ENCODE measurements at places on chromosomes 16 and 17.

DNA sequence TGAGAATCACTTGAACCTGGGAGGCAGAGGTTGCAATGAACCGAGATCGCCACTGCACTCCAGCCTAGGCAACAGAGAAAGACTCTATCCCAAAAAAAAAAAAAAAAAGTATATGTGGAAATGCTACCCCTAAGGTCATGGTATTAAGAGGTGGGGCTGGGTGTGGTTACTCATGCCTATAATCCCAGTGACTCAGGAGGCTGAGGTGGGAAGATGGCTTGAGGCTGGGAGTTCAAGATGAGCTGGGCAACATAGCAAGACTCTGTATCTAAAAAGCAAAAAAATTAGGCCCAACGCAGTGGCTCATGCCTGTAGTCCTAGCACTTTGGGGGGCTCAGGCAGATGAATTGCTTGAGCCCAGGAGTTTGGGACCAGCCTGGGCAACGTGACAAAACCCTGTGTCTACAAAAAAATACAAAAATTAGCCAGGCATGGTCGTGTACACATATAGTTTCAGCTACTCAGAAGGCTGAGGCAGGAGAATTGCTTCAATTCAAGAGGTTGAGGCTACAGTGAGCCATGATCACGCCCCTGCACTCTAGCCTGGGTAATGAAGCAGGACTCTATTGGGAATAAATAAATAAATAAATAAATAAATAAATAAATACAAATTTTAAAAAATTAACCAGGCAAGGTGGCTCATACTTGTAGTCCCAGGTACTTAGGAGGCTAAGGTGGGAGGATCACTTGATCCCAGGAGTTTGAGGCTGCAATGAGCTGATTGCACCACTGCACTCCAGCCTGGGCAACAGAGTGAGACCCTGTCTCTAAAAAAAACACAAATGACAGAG is 32.3 kb upstream of the NUFIP2 start:
- no peak for DNase-seq

DNA sequence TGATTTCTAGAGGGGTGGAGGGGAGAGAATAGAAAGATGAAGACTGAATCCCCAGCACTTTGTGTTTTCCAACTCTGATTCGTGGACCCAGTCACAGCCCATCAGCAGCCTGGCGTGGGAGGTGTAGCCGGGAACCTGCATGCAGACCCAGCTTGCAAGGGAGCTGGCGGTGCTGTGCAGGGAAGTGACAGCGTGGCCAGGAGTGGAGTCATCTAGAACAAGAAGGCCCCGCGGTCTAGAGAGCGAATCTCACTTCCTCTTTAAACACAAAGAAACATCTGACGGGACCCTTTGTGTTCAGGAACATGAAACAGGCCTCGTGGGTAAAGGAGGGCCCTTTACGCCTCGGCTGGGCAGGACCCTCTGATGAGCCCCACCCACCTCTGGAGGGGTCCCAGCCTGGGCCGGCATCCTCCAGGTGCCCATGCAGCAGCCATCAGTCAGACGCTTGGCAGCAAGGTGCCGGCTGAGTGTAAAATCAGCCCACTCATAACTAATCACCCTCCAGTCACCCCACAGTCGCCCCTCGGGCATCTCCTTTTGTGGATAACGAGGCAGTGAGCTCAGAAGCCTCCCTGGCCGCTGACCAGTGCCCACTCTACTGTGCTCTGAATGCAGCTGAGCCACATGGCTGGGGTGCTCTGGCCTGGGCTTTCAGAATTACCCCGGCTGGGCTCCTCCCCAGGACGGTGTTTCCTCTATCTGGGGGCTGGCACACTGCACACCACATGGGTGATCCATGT is 4.4 kb downstream of the SNAI3 start:
- no peak for DNase-seq

DNA sequence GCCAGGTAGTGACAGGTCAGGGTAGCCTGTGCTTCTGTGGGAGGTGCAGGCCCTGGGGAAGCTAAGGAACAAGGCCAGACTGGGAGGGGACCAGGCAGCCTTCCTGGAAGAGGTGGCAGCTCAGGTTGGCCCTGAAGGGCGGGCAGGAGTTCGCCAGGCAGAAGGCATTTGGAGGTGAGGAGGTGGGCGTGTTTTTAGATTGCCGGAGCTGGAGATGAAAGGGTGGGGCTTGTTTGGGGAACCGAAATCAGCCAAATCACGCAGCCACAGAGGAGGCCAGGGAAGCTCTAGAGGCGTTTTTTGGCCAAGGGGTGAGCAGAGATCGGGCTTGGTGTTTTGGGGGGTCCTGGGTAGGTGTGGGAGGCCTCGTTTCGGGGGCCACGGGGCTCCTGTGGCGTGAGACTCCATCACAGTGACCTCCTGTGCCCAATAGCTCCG is 7.6 kb downstream of the ADCY7 start:
- no peak for DNase-seq

DNA sequence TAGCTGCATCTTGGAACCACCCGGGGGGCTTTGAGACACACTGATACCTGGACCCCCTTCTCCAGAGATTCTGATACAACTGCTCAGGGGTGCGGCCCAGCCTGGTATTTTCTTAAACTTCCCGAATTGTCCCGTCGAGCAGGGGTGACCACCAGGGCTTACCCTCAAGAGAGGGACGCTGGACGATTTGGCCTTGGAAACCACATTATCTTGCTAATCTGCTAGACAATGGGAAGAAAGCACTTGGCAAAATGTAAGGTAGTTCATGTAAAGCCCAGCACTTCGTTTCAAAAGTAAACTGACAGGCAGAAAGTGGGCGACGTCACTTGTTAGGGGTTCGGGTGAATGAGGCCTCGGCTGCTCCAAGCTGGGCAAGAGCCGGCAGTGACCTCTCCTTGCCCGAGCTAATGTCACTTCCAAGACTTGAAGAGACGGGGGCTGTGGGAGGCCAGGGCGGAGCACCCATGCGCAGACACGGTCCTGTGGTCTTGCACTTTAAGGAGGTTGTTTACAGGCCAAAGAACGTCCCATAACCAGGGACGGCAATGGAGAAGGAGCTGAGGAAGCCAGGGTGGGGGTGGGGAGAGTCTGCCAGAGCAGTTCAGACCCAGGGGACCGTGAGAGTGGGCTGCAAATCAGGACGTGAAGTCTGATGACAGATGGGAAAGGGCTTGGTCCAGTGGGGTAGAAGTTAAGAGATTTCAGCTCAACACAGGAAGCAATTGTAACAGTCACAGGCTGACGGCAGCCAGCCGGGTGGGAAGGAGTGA is 152.7 kb upstream of the GSE1 start:
- DNase-seq, result no peak

DNA sequence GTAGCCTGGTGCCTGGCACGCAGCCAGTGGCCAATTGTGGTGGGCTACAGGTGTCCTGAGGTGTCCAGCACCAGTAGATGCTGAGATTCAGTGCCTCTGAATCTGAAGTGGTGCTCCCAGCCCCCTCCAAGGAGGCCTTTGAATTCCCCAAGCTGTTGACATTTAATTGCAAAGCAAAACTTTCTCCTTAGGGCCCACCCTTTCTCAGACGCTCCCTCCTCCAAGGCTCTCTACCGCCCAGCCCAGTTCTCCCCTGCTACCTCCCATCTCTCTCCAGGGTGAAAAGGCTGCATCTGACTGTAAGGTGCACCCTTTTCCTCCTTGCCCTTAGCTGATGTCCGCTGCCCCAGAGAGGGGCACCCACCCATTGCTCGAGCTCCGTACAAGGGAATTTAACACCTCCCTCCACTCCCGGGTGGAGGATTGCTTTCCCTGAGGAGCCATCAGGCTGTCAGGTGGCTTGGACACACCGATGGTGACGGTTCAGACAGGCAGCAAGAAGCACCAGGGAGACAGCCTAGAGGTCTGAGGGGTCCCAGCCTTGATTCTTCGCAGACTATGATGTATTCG is 1.7 kb downstream of the BEAN1 start:
- DNase-seq, result no peak
